ENCODE measurements at places on chromosomes 7 and 10. TPM values are rescaled to one million over a fixed set of nuclear protein-coding genes. Genes with fewer than 3 reads are reported as not detected.

DNA sequence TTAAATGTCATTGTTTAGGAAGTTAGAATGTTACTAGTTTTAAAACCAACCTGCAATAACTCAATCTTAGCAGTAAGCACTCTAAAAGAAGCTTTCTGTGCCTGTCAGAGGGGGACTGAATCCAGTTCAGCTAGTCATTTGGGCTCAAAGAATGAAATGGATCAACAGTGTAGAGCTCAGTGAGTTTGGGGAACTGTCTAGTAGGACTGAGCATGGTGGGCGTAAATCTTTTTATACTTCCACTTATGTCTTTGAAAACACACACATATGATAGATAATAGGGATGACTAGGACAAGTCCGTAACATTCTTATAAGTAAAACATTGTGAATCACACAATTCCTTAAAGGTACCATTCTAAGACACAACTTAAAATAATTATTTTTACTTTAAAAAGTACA lies 11.5 kb downstream of the GSAP start:
- no peak for DNase-seq

GRCh38 chr7:40850017-40850416 lies 715.2 kb downstream of the SUGCT start:
- peak; percentile 48 for DNase-seq

DNA sequence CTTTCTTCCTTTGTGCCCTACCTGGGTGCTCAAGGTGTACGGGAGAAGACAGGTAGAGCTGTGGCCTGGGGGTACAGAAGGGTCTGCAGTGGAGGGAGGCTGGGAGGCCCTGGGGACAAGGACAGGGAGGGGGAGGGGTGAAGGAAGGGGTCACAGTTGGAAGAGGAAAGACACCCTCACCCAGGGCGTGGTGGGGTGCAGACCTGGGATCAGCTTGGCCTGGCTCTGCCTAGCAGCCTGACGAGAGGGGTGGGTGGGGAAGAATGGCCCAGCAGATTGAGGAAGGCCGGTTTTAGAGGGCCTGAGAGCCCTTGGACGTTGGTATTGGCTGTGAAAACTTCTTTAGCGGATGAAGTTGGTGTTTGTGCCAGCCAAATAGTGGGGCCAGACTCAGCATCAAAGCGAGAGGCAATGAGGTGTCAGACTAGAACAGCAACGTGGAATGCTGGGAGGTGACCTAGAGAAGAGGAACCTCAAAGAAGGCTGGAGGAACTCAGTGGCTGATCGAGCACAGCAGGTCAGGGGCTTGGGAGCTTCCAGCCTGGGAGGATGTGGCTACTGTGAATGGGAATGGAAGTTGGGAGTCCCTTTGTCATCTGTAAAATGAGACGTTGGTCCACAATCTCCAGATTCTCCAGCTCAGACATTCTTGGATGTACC lies 18.1 kb upstream of the TRIM8 start:
- no peak for DNase-seq

DNA sequence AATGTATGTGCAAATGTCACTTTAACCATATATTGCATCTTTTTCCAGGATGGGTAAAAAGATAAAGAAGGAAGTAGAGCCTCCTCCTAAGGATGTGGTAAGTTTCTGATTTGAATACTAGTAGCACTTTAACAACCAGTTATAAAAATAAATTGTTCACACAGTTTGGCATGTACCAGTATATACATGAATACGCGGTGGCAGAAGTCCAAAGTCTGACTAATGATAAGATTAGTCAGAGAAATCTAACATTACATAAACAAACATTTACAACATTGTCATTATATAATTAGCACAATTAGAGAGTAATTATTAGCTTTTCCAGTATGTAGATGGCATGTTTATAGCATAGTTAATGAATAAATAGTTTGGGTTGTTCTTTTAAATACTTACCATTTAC lies 4.1 kb downstream of the ARMC3 start:
- DNase-seq, result peak; percentile 61

- DNase-seq, result peak; percentile 92
These were observed 25.2 kb upstream of the ITGB1 start for GRCh38 chr10:32982911-32983909.

The KIF5B gene
- total RNA-seq, result 122 TPM

The ZNF679 gene
- total RNA-seq, result not detected

The METTL2B gene
- 87.8 TPM for total RNA-seq

The TRIM50 gene
- not detected for total RNA-seq

The CYP2C18 gene
- total RNA-seq, result not detected
